ENCODE measurements at places on chromosomes 7 and 10.

DNA sequence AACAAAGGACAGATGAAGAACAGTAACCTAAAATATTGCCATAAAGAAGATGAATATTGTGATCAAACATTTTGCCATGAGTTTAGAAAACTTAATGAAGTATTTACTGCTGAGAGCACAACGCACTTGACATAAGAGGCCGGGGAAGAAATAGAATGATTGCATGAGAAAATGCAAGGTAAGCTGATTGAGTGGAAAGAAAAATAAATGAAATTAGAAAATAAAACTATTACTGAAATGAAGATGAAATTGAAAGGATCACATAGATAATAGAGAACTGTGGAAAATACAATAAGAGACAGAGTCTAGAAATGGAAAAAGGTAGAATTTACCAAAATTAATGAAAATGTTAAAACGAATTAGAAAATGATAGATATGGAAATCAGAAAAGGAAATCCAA is 10.1 kb downstream of the RAB18 start:
- no peak for DNase-seq

DNA sequence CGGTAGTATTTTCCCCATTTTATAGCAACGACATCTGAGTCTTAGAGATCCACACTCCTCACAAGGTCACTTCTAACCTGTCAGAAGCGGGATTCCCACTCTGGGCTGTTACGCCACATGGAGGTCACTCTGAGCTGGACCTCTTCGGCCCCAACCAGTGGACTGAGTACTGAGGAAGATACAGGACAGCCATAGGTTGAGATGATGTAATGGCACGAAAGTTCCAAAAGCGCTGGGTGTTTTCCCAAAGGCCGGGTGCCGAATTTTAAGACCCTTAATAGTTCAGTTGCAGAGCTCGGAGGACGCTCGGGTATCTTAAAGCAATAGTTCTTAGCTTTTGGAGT is 699 bp downstream of the GHITM start:
- DNase-seq: no peak

- DNase-seq: no peak
Observed at GRCh38 chr10:126099366-126099765, 203.0 kb downstream of the FANK1 start.

- DNase-seq: peak; percentile 33
Observed at GRCh38 chr7:143408686-143409561, at the start of gene EPHA1. TSS of gene EPHA1 (minus strand) at chr7:143408856. CDS start at chr7:143408805, 51 bp downstream.

- DNase-seq: peak; percentile 62
Observed at GRCh38 chr7:24812305-24812945, 55.2 kb upstream of the GSDME start.

GRCh38 chr7:138001529-138002095 is at the start of gene CREB3L2:
TSS of gene CREB3L2 (minus strand) at chr7:138002086. CDS start at chr7:138001705, 381 bp downstream.
- peak; percentile 67 for DNase-seq
